Mesenteric fat pad (tissue), 1 donor: ENCODE measurements at places on chromosomes 7 and 10. TPM values are rescaled to one million over a fixed set of nuclear protein-coding genes. Genes with fewer than 3 reads are reported as not detected.

The GSTO1 gene
- total RNA-seq = 106 TPM

The SPDYE16 gene
- not detected for total RNA-seq

The CROT gene
- total RNA-seq = 8.3 TPM

The COL1A2 gene
- 401 TPM for total RNA-seq

The COL28A1 gene
- total RNA-seq = 0.22 TPM

The LIPN gene
- total RNA-seq = 0.74 TPM

The PRPF18 gene
- total RNA-seq = 18.6 TPM

The TMEM139 gene
- total RNA-seq = 3.7 TPM

The CDC14C gene
- total RNA-seq = not detected

The ASB4 gene
- 0.29 TPM for total RNA-seq

The DOCK1 gene
- 46.0 TPM for total RNA-seq

The PRSS1 gene
- total RNA-seq = 5.0 TPM

The ANKRD1 gene
- 1.6 TPM for total RNA-seq

The NPFFR1 gene
- not detected for total RNA-seq

The SAMD9 gene
- 7.7 TPM for total RNA-seq

The FZD1 gene
- total RNA-seq = 5.3 TPM

The HMX2 gene
- not detected for total RNA-seq

The ACTR3C gene
- 2.6 TPM for total RNA-seq

The ZWINT gene
- 2.3 TPM for total RNA-seq

The WNT16 gene
- not detected for total RNA-seq

The COPG2 gene
- 25.9 TPM for total RNA-seq

The RNF148 gene
- 1.2 TPM for total RNA-seq

The FKBP6 gene
- not detected for total RNA-seq

The FZD8 gene
- total RNA-seq = 13.0 TPM

The PDE1C gene
- 2.2 TPM for total RNA-seq

The SLC39A12 gene
- 0.35 TPM for total RNA-seq

The CABCOCO1 gene
- total RNA-seq = 0.35 TPM

The TAS2R5 gene
- total RNA-seq = 1.1 TPM

The TAF5 gene
- total RNA-seq = 2.3 TPM

The STEAP1B gene
- 2.6 TPM for total RNA-seq

The ZC3HAV1L gene
- total RNA-seq = 13.6 TPM

The LZTS2 gene
- 102 TPM for total RNA-seq

The MKRN1 gene
- 58.5 TPM for total RNA-seq

The HABP2 gene
- total RNA-seq = not detected

The TSPAN12 gene
- 7.2 TPM for total RNA-seq
